Left cardiac atrium (tissue), 4 donors: ENCODE measurements at places on chromosomes 11 and 22. TPM values are rescaled to one million over a fixed set of nuclear protein-coding genes. Genes with fewer than 3 reads are reported as not detected.

GRCh38 chr11:134380785-134381184 is 31.3 kb downstream of the B3GAT1 start:
- DNase-seq: no peak

DNA sequence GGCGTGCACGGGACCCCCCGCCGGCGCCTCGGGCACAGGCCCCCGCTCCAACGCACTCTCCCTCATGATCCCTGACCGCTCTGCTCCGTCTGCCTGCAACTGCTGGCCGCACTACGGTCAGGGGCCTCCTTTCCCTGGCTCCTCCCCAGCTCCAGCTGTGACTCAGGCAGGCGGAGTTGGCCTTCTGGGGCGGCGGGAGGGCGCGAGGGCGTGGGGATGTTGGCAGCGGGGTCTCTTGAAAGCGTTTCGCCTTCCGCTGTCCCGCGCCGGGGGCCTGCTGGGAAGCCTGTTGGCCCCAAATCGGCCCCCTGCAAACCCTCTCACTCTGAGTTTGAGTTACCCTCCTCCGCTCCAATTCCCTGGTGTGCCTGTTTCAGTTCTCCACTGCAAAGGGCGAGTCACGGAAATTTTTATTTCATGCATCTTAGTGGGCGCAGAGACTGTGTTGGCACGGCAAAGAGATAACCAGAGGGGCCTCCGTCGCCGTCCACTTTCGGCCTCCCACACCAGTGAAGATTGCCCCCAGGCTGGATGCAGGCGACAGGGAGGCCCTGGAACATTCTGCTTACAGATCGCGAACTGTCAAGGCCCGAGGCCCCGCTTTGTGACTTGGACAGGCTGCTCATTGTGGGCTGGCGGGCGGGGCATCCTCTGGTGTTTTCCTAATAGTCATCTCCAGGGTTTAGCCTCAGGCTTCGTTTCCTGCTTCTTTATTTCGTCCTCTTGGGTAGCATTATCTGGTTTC is at the start of gene CAVIN3:
CAVIN3 (minus strand) TSS at position 91 of the 745 bp plus-strand sequence; CDS start at position 66, 25 bp downstream.
- peak; percentile 92 for DNase-seq

DNA sequence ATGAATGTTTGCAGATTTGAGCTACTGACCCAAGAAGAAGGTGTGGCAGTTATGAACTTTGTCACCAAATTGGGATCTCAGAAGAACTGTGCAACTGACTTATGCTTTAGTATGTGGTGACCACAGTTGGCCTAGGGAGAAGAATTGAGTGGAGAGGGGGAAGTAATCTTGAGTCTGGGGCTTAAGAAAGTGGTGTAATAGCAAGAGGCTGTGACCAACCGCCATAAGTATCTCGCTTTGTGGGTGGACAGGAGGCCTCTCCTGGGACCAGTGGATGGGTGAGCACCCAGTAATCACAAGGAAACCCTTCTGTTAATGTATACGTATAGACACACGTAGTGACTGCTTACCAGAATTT is 12.7 kb upstream of the IL10RA start:
- no peak for DNase-seq

- no peak for DNase-seq
These were observed 3.0 kb upstream of the SORL1 start for GRCh38 chr11:121449123-121449522.

DNA sequence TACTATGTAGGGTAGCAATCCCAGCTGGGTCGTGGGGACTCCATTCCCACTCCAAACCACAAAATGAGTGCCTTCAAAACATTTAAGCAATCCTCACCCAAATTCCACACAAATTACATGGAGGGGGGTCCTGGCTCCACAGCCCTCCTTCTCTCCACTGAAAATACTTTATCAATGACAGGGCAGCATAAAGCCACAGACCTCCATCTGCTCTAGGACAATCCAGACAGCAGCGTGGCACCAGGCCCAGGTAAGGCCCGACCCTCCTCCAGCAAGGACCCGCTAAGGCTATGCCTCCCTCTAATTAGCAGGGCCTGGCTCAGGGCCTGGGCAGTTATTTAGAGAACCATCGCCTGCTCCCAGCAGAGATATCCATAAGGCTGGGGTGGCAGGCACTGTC is at the start of gene PANX3:
PANX3 (plus strand) TSS at position 365 of the 400 bp plus-strand sequence. CDS start 129 bp downstream, outside the sequence.
- no peak for DNase-seq

GRCh38 chr22:18970948-18971315 is 34.8 kb upstream of the PRODH start:
- DNase-seq: no peak

The NAT10 gene
- total RNA-seq: 29.0 TPM

DNA sequence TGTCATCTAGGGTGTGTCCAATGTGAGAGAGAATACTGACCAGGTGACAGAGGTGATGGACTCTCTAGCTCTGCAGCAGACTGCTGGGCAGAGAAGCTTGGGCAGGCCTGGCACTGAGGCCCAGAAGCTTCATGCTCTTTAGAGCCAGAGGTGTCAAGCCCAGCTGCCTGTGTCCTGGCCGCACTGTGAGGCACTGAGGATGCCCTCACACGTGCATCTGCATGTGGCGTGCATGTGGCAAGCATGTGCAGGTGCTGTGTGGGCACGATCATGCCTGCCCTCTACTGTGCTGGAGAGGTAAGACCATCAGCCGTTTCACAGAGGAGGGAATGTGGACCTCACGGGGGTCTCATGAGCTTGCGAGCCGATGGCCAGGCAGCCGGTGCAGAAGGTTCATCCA is 15.8 kb upstream of the TXNRD2 start:
- DNase-seq: peak; percentile 15

GRCh38 chr22:37245740-37246139 is 1.7 kb upstream of the RAC2 start:
- DNase-seq: no peak

DNA sequence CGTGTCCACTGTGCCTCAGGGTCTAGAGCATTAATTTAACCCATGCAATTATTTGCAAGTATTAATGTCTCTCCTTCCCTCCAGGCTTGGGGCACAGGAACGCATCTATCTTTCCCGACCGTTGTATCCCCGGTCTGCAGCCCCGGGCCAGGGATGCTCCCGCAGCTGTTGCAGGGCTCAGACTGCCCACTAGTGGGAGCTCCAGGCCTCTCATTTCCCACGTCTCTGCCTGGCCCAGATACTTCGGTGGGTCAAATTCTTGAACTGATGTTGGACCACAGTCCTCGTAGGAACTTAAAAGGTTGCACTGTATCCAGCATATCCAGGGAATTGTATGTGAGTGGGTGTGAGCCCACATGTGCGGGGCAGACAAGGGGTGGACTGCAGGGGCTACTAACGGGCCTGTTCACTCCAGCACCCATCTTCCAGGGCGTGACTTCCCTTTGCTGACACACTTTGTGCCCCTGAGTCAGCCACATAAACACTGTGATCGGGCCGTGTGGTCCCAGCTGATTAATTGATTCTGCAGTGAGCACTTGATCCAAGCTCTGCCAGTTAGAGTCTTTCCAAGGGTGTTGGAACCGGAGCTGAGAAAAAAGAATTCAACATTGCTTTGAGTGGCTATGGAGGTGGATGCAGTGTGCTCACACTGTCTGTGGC is 451.3 kb downstream of the TBC1D22A start:
- no peak for DNase-seq

The RNF121 gene
- 26.9 TPM for total RNA-seq

The OR56A1 gene
- total RNA-seq: not detected

GRCh38 chr11:65301491-65302329 is 13.0 kb upstream of the CDC42EP2 start:
- peak; percentile 70 for DNase-seq

GRCh38 chr11:6468712-6469495 is 4.8 kb downstream of the TRIM3 start:
- DNase-seq: peak; percentile 93

- no peak for DNase-seq
These were observed 48.3 kb downstream of the NNMT start for GRCh38 chr11:114344494-114344893.

The DDI1 gene
- total RNA-seq: not detected

GRCh38 chr22:36871669-36872081 is 10.9 kb downstream of the NCF4 start:
- no peak for DNase-seq

DNA sequence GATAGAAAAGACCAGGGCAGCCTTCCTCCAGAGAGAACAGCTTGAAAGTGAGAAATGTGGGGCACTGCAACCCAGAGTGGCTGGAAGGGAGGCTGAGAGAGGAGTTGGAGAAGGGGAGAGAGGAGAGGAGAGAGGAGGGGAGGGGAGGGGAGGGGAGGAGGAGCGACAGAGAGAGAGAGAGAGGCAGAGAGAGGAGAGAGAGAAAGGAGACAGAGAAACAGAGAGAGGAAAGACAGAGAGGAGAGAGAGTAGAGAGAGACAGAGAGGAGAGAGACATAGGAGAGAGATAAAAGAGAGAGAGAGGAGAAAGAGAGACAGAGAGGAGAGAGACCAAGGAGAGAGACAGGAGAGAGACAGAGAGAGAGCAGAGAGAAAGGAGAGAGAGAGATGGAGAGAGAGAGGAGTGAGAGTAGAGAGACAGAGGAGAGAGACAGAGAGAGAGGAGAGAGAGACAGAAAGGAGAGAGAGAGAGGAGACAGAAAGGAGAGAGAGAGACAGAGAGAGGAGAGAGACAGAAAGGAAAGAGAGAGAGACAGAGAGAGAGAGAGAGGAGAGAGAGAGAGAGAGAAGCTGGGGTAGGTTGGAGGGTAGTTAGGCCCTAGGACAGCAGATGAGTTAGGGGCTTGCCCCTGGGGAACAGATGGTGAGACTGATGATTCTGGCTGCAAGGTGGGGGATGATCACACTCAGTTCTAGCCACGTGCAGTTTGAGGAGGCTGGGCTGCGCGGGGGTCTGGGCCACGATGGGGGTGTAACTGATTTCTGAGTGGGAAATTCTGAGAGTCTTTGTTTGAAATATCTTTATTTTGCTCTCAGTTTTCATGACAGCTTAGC is 8.5 kb upstream of the SCYL1 start:
- no peak for DNase-seq

GRCh38 chr22:40469181-40469580 is 98.8 kb downstream of the SGSM3 start:
- DNase-seq: no peak

The CRYAB gene
- total RNA-seq: 4,265 TPM

- no peak for DNase-seq
These were observed 2.6 kb upstream of the UCP3 start for GRCh38 chr11:74011360-74012073.

DNA sequence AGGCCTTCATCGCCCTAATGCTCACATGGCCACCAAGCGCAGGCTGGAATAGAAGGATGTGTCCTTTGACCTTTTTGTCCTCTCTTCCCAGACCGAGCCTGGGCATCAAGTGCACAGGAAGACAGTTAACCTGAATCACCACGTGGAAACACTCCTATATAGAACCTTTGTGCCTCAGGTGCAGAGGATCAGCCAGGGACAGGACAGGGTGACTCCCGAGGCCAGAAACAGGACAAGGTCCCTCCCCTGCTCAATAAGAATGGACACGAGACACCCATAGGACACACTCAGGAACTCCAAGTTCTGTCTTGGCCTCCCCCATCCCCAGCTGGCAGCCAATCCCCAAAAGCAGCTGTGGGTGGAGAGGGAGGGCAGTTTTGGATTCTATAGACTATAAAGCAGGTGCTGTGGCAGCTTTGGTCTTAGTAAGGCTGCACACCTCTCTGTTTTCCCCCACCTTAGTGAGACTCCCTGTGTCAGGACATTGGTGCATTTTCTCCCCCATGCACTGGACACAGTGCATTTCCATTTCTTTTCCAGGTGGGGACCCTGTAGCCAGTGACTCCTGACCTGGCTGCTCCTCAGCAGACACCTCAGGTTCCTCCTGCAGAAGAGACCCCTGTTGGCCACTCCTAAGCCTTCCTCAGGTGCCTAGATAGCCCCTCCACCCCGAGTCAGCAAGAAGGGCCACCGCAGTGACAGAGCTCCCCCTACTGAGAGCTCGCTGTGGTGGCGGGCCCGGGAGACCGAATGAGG is 43.6 kb upstream of the POU2AF1 start:
- no peak for DNase-seq

GRCh38 chr22:24066260-24066659 is 55.2 kb downstream of the CABIN1 start:
- DNase-seq: no peak

The CABP4 gene
- 1.2 TPM for total RNA-seq

DNA sequence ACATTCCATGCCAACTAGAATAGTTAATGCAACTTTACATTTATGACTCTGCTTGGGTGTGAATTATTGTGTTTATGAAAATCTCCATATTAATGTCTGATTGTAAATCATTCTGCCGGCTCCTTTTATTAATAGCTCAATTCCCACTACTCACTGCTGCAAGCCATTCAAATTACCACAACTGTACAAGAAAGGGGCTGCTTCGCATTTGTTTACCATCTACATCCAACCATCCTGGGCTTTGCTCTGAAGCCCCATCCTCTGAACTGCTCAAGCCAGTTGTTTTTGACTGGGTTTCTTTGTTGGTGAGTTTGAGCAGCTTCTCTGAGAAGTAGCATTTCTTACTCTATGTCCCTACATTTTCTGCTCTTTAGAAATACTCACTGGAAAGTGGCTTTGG is 451.6 kb upstream of the CADM1 start:
- DNase-seq: no peak

The PRDX5 gene
- 298 TPM for total RNA-seq

The THRSP gene
- total RNA-seq: 34.6 TPM

DNA sequence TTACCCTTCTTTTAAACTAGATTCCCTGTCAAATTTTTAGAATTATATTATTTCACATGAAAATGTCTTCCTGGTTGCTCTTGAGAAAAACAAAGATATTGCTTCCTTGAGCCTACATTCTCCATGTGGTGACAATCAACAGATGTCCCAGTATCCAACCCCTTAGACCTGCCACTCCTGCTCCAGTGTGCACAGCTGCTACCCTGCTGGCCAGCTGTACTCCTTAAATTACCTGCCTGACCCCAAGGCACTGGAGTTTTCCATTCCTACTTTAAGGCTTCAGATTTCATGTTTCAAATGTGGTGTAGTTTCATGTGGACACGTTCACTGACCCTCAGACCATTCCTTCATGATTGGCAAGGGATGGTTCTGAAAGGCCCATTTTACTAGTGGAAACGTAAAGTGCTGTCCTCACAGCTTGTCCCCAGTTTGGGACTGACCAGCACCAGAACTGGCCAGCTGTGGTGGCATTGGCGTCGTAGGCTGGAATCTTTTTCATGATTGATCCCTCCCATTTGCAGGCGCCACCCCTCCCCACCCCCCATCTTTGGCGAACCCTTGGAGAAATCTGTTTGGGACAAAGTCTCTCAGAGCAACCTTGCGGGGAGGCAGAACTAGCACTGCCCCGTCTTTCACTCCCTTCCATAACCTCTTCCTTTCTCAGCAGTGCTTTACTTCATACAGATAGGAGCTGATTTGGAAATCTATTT is 123.5 kb downstream of the DBX1 start:
- DNase-seq: no peak

- DNase-seq: no peak
These were observed 34.5 kb upstream of the BLID start for GRCh38 chr11:122150216-122151124.
